ENCODE measurements at places on chromosomes 6 and 20. TPM values are rescaled to one million over a fixed set of nuclear protein-coding genes. Genes with fewer than 3 reads are reported as not detected.

ENPP4 gene
- total RNA-seq, result 18.1 TPM

SLPI gene
- total RNA-seq, result 1.3 TPM

DEFB129 gene
- total RNA-seq, result not detected

WFDC2 gene
- total RNA-seq, result 1.0 TPM

SMOC2 gene
- total RNA-seq, result 37.2 TPM

DNA sequence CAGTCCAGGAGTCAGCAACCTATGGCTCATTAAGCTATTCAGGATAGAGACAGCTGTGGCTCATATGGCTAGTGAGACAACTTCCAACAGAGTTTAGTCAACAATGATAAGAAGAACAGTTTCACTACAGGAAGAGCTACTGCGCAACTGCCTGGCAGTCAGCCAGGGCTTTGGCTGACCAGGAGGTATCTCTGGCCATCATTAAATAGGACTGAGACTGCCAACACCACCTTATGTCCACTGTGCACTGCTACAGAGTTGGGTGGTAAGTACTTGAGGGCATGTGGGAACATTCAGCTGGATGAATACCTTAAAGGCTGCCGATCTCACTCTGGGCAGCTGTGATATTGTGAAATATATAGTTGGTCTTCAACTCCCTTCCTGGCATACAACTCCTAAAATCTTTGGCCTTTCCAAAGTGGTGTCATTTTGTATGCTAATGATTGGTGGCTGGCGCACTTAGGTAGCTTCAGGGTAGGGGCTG, 52.2 kb upstream of the FAM83C start:
- DNase-seq, result no peak

GRCh38 chr6:72721346-72721745, 99.5 kb downstream of the KCNQ5 start:
- no peak for DNase-seq

DNA sequence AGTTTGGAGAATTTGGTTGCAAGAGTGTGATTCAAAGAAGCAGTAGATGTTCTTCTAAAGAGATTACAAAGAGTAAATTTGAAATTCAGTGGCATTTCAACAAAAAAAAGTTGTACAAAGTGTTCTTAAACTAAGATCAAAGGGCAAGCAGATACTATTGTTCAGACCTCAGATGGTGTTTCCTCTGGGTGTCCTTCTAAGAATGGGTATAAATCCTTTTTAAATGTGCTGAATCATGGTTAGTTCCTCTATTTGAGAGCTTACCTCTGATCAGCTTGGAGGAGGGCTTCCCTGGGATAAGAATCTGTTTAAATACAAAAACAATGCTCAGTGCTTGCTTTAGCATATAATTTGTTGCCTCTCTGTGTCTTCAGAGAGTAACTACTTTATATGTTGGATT, 6.3 kb downstream of the BMP6 start:
- no peak for DNase-seq

DNA sequence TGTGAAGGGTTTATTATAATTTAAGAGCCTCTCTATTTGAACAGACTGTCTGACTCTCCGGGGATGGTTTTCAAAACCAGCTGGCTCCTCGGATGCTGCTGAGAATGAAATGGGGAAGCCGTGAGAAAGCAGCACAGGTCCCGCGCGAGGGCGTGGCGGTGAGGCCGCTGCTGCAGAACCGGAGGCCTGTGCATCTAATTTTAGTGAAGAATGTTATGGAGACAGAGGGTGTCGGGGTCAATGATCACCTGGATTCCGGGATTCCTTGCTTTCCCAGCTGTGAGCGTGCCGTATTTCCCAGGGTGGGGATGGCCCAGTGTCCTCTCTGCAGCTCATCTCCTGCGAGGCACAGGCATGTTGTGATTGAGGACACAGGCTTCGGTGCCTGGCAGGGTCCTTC, 348.0 kb downstream of the CDH4 start:
- DNase-seq, result no peak

- DNase-seq, result no peak
Observed at GRCh38 chr6:138486249-138487101, 12.8 kb downstream of the NHSL1 start.

DNA sequence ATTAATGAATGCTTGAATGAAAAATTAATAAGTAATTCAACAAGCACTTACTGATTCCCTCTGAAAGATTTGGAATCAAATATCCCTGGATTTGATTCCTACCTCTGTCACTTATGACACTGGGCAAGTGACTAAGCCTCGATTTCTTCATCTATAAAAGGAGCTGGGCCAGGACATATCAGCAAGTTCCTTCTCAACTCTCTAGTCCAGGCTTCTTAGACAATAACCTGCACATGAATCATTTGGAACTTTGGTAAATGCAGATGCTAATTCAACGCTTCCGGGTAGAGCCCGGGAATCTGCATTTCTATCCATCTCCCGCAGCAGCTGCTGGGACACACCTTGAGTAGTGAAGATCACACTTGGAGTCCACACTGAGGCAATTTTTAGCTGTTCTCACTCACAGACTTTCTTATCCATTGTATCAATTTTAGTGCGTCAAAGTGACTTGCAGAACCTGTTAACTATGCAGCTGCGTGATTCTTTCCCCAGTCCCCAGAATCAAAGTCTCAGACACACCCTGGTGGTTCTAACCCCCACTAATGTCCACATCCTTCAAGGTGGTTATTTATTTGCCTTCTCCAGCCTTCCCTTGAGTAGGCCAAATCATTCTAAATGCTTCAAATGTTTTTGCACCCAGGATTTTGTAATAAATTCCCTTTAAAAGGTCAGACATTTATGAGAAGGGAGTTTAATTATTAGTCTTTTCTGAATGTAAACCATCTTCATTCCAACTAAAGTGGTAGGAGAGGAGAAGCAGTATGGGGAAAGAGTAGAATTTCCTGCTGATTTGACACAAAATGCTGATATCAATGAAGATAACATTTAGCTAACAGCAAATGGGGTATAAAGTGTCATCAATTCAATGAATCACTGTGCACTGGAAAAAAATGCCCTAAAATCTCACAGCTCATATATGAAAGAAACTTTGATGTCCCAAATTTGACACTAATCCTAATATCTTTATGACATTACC, 26.0 kb upstream of the CCND3 start:
- no peak for DNase-seq

Data from cardiac septum (tissue), 1 donor.